Activated naive CD4-positive, alpha-beta T cell (primary cell): ENCODE measurements at places on chromosomes 6 and 20.

DNA sequence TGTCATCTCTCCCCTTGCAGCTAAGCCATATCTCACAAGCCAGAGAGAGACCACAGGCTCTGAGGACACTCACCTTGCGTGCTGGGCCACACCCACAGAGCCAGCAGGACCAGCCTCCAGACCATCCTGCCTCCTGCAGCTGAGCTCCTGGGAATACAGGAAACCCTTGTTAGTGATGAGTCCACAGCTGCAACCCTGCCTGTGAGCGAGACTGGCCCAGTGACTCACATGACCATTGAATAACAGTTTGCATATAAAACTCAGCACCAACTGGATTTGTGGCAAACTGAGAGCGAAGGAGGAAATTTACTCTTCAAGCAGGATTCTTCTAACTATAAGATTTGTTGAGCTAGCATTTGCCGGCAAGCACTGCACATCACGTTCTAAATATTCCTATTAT, 3.0 kb downstream of the THBS2 start:
- no peak for DNase-seq

- peak; percentile 25 for DNase-seq
Measured at GRCh38 chr6:149834513-149835481, 29.4 kb downstream of the LRP11 start.

DNA sequence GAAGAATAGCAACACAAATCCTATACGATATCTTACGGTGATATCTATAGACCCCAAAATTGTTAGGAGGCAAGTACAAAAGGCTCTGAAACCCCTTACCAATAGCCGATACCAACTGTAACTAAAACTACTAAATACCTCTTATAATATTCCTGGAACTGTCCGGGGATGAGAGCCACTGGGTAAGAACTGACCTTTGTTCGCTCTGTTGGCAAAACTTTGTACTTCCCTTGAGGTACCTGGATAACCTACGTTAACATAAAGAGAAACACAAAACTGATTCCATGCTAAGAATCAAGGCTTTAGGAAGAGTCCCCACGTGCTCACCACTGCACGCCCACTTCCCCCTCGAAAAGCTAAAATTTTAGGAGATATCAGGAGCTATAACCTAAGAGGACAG, 9.7 kb downstream of the PHF10 start:
- DNase-seq, result no peak

GRCh38 chr20:34675561-34675960, 1.3 kb downstream of the PIGU start:
- no peak for DNase-seq

GRCh38 chr20:23782366-23782983, 31.7 kb upstream of the CST1 start:
- no peak for DNase-seq

- no peak for DNase-seq
Measured at GRCh38 chr6:42404484-42404883, 47.2 kb downstream of the TRERF1 start.

GRCh38 chr6:25950297-25950696, 12.3 kb upstream of the TRIM38 start:
- no peak for DNase-seq

- no peak for DNase-seq
Measured at GRCh38 chr20:17653835-17654648, 28.0 kb downstream of the RRBP1 start.

GRCh38 chr6:111597291-111598086, 8.2 kb downstream of the TRAF3IP2 start:
- no peak for DNase-seq

DNA sequence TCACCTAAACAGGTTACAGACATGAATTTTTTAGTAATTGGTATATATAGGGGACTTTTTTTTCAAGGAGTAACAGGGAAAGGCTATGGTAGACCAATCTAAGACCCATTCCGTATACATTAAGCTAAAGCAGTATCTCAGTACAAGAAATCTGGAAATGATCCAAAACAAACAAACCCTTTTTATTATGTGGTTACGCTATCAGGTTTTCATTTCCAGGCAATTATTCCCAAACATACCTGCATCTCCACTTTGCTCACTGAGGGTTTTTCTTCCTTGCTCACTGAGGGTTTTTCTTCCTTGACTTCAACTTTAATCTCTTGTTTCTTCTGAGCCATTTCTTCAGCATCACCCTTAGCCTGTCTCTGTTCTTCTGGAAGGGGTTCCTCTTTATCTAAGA, 107.3 kb downstream of the EPB41L2 start:
- DNase-seq, result no peak

- DNase-seq, result no peak
Measured at GRCh38 chr20:63220696-63221399, 4.9 kb upstream of the YTHDF1 start.

DNA sequence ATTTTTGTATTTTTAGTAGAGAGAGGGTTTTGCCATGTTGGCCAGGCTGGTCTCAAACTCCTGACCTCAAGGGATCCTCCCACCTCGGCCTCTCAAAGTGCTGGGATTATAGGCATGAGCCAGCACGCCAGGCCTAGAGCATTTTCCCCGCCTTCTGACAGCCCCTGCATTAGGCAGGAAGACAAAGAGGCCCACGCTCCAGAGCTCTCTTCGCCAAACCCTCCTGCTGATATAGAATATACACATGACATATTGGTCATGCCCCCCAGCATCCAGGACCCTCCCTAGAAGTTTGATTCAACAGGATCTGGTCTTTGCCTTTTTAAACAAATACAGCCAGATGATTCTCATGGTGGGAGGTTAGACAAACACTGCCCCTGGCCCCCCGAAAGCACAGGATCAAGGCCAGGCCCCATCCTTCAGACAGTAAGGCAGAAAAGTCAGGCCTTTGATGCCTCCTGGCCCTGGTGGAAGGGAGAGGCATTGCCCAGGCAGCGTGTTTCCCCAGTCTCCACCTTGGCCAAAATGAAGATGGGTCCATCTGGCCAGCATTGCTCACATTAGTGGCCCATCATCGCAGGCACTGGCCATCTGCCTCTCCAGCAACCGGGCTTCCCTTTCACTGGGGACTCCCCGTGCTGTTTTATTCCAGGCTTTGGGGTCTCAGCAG, 4.4 kb downstream of the SULF2 start:
- no peak for DNase-seq

DNA sequence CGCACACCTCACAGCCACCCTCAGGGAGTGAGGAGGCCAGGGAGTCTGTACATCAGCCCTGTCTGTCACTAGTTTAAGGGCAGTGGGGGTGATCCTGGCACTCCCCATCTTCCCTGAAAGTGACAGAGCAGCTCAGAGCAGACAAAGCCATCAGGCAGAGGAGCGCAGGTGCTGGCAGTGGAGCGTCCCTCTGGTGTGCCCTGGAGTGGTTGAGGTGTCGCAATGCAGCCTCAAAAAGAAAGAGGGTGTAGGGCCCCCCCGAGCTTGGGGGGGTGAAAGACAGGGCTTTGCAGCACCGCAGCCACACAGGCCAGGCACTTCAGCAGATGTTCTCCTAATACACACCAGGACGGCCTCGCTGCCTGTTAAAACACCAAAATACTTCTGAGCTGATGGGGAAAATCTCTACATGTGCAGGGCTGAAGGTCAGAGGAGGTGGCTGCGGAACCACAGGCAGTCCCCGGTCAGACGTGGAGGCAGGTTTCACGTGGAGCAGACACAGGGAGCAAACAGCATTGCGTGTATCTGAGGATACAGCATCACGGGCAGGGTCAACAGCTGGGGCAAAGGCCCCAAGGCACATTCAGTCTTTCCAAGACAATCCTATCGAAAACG, 69.5 kb downstream of the PREX1 start:
- DNase-seq, result no peak

GRCh38 chr6:112939563-112939962, 592.4 kb downstream of the RFPL4B start:
- no peak for DNase-seq

DNA sequence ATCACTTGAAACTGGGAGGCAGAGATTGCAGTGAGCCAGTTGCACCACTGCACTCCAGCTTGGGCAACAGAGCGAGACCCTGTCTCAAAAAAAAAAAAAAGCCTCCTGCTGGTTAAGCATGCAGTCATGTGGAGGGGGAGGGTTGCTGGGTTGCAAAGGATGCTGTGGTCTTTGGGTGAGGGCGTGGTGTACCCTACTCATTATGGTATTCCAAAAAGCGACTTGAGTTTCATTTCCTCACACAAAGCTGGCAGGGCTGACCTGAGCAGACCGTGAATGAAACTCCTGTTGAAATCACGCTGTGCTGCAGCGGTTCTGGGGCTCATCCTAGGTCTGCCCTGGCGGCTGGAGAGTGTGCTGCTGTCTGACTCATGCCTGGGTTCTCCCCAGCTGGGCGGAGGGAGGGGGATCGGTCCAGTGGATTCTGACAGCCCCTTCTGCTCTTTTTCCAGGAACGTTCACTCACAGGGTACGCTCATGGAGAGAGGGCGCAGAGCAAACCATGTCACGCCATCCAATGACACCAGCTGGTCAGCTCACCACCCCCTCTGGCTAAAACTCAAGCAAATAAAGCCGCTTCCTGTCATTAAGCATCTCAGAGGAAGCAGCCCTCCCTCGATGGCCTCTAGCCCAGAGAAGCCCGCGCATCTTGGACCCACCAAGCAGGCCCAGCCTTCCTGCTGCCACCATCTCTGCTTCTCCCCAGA, 166.2 kb downstream of the SCML4 start:
- no peak for DNase-seq

DNA sequence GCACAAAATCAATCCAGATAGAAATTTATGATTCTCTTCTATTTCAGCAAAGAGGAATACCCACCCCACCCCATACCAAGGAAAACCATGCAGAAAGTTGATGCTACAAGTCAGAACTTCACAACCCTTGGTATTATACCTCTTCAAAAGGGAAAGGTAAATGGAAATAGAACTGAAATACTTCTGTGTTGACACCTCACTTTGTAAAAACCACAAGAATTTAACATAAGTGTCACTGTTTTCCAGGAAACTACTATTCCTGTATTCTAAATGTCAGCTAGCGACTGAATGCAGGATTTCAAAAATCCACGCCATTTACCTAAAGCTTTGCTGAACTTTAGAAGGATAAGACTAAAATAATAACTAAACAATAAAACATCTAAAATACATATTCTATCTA, 3.6 kb downstream of the CPNE1 start:
- no peak for DNase-seq

GRCh38 chr6:8993111-8993510, 557.8 kb upstream of the SLC35B3 start:
- no peak for DNase-seq

DNA sequence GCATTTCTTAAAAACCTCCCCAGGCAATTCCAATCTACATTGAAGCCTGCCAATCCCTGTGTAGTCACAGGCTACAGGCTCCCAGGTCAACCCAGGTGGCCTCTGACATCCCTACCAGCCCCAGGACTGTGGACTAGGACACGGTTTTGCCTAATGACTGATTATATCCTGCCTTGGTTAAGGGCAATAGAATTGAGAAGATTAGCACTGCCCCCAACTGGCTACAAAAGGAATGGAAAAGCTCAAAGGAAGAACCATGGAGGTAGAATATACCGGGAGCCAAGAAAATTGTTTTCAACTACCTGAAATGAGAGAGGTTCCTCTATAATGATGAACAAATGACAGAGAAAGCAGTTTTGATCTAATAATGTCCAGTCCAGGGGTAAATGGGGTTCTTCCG, 421.1 kb upstream of the AGPAT4 start:
- DNase-seq, result no peak

DNA sequence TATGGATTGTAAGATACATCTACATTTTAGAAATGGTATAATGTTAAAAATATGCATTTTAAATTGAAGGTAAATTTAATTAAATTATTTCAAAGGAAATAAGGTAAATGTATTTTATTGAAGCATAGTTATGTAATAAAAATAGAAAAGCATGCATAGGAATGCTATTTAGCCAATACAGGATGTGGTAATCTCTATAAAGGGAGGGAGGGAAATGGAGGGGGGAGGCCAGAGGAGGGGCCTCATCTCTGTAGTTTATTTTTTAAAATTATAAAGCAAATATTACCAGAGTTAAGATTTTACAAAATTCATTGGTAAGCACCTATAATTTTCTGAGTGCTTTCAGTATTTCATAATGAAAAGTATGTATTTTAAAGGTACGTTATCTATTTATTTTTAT, 27.2 kb downstream of the SLC16A10 start:
- DNase-seq, result no peak

DNA sequence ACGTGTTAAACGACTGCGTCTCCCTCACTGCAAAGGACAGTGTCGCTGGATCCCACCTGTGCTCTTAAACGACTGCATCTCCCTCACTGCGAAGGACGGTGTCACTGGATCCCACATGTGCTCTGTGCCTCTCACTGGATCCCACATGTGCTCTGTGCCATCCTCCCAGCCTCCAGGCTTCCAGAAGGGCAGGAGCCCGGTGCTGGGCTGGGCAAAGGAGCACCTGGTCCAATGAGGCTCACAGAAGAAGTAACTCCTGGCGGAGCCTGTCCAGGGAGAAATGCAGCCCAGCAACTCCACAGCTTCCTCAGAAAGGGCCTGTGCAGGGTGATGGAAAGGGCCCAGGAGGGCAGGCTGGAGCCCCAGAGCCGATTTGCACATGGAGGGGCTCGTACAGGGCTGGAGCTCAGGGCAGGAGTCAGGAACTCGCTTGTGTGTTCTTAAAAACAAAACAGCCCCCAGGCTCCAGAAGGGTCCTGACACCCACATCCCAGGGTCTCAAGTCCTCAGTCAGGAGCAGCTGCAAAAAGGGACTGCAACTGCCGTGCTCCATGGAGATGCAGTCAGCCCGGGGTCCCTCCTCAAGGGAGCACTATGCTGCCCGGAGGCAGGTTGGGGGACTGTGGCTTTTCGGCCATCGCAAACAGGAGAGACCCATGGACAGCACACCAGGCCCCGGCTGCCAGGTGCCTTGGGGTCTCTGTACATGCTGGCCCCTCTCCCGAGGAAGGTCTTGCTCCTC, 52.7 kb downstream of the DLL1 start:
- no peak for DNase-seq

DNA sequence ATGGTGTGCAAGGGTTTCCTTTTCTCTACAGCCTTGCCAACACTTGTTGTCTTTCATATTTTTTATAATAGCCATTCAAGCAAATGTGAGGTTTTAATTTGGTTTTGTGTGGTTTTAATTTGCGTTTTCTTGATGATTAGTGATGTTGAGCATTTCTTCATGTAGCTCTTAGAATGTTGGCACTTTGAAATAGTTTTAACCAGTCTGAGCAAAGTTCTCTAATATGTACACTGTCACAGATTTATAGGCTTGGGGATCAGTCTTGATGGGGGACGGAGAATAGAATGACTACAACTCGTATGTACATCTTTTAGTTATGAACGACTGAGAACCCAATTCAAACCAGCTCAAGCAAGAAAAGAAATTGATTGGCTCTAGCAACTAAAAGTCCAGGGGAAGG, 1003.1 kb downstream of the KIF16B start:
- no peak for DNase-seq

- DNase-seq, result no peak
Measured at GRCh38 chr6:14286144-14286543, 168.6 kb downstream of the CD83 start.

DNA sequence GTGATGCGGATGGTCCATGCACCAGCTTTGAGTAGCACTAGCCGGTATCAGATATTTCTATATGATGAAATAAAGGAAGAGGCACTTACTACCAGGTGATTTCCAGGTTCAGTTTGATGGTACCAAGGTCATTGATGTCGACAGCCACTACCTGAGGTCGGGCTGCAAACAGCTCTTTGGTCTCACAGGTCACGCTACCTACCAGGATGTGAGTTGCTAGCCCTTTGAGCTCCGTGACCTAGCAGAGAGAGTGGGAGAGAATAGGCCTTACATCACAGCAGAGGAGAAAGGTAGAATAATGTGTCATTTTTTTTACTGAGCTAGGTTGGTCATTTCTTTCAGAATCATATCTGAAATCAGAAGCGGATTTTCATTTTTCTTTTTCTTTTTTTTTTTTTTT, 51.0 kb upstream of the ARMH2 start:
- no peak for DNase-seq

- no peak for DNase-seq
Measured at GRCh38 chr20:53530440-53530839, 63.2 kb downstream of the ZNF217 start.

GRCh38 chr20:40758790-40759189, 69.8 kb upstream of the MAFB start:
- DNase-seq, result no peak
